Endothelial cell of coronary artery (primary cell): ENCODE measurements at places on chromosomes 4 and X. TPM values are rescaled to one million over a fixed set of nuclear protein-coding genes. Genes with fewer than 3 reads are reported as not detected.

HCFC1 gene
- total RNA-seq = 14.8 and 16.4 TPM in 2 replicates

STS gene
- total RNA-seq = 2.2 and 3.3 TPM in 2 replicates

GASK1B gene
- 54.5 and 99.3 TPM in 2 replicates for total RNA-seq

SYN1 gene
- 0.09 TPM in 1 of 2 replicates, not detected in the other for total RNA-seq

DDIT4L gene
- total RNA-seq = 1.4 and 5.4 TPM in 2 replicates

CYLC1 gene
- not detected in 2 replicates for total RNA-seq

CENPE gene
- 7.5 and 20.8 TPM in 2 replicates for total RNA-seq

DMRTC1 gene
- not detected in 2 replicates for total RNA-seq

AKAP4 gene
- not detected in 2 replicates for total RNA-seq

HPGD gene
- total RNA-seq = 0.19 TPM in 1 of 2 replicates, not detected in the other

KLKB1 gene
- not detected in 2 replicates for total RNA-seq

TMEM35A gene
- total RNA-seq = 1.8 and 4.9 TPM in 2 replicates

PRPS2 gene
- total RNA-seq = 31.1 and 38.9 TPM in 2 replicates

NRK gene
- total RNA-seq = 0.18 and 0.28 TPM in 2 replicates

HTN3 gene
- not detected in 2 replicates for total RNA-seq

ARHGEF38 gene
- total RNA-seq = not detected in 2 replicates

TSPAN5 gene
- 29.6 and 37.4 TPM in 2 replicates for total RNA-seq

PHOX2B gene
- not detected in 2 replicates for total RNA-seq

CLCN4 gene
- total RNA-seq = 7.4 and 9.1 TPM in 2 replicates

UGT2B11 gene
- not detected in 2 replicates for total RNA-seq

HERC6 gene
- total RNA-seq = 2.9 and 3.1 TPM in 2 replicates

CDKL2 gene
- under 0.01 and 0.09 TPM in 2 replicates for total RNA-seq

SH3RF1 gene
- 11.3 and 17.4 TPM in 2 replicates for total RNA-seq

SPANXB1 gene
- total RNA-seq = not detected in 2 replicates

GPR82 gene
- total RNA-seq = not detected in 2 replicates

C1QTNF7 gene
- not detected in 2 replicates for total RNA-seq

NEIL3 gene
- total RNA-seq = 2.8 and 4.4 TPM in 2 replicates

NLGN4X gene
- total RNA-seq = not detected in 2 replicates

UCHL1 gene
- total RNA-seq = 71.1 and 82.9 TPM in 2 replicates

CFAP99 gene
- under 0.01 and 0.09 TPM in 2 replicates for total RNA-seq

NDST3 gene
- not detected in 2 replicates for total RNA-seq

SLITRK2 gene
- total RNA-seq = not detected in 2 replicates

TLR10 gene
- total RNA-seq = not detected in 2 replicates

FAM9B gene
- total RNA-seq = not detected in 2 replicates

TRPC5OS gene
- not detected in 2 replicates for total RNA-seq

ATP2B3 gene
- under 0.01 TPM in 2 replicates for total RNA-seq

ADH1C gene
- not detected in 2 replicates for total RNA-seq

DOK7 gene
- not detected in 2 replicates for total RNA-seq
